ENCODE measurements at places on chromosomes 3 and 15.

DNA sequence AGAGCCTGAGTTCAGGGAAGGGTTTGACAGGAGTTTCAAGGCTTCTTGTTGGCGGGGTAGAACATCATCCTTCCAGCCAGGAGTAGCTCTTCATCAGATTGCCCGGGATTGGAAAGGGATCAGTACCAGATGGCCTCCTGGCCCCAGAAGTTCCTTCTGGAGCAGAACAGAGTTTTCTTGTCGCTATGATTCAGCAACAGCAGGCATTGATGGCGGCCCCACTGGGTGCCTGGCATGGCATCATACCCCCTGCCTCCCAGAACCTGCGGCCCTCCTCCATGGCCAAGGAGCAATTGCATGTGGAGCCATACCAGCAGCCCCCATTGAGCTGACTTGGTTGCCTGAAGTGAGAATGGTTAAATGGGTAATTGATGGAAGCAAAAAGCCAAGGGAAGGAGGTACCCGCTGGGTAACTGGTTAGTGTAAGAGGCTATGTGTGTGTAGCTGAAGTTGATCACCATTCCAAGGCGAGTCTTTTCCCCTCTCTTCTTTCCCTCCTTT, 305.6 kb downstream of the PTPRG start:
- DNase-seq: no peak

DNA sequence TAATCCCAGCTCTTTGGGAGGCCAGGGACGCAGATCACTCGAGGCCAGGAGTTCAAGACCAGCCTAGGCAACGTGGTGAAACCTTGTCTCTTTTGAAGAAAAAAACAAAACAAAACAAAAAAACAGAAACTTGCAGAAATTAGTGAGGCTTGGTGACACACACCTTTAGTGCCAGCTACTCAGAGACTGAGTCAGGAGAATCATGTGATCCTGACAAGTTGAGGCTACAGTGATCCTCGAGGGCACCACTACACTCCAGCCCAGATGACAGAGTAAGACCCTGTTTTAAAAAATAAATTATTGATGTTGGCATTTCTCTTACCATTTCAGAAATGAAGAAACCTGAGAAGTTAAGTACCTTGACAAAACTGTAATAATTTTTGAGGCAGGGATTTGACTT, 44.6 kb upstream of the CCNB2 start:
- DNase-seq: no peak

- DNase-seq: no peak
These were observed 59.0 kb downstream of the MTHFS start for GRCh38 chr15:79837846-79838245.

DNA sequence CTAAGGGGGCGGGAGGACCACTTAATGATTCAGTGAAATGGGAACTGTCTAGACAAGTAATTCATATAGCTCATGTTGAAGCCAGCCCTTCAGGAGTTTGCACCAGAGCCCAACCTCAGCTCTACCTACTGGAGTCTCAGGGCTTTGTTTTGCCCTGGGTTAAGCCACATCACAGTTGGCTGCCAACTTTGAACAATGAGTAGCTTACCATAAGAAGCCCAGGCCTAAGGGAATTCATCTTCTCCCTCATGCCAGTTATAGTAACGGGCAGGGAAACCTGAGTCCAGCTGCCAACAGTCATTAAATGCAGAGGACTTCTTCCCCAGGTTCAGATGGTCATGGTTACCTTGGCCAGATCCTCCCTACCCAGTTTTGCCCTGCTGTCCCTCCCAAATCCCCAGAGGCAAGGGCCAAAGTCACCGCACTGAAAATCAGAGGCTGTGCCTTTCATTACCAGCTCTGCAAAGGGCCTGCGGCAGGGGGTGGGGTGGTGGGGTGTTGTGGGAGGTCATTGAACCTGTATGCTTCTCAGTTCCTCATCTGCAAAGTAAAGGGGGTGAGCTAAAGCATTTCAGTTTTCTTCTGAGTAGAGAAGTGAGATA, 302.2 kb upstream of the NR2E3 start:
- DNase-seq: no peak

GRCh38 chr15:92277776-92278175, 115.9 kb upstream of the ST8SIA2 start:
- DNase-seq: no peak

Data from stimulated activated CD8-positive, alpha-beta memory T cell treated with anti-CD3 and anti-CD28 coated beads, Interleukin-2, amount 100 ng/mL, for 1 hour (primary cell).